ENCODE measurements at places on chromosomes 11 and 22. TPM values are rescaled to one million over a fixed set of nuclear protein-coding genes. Genes with fewer than 3 reads are reported as not detected.
A peak's percentile ranks its signal among the peaks of the same experiment; 100 is the strongest.

DNA sequence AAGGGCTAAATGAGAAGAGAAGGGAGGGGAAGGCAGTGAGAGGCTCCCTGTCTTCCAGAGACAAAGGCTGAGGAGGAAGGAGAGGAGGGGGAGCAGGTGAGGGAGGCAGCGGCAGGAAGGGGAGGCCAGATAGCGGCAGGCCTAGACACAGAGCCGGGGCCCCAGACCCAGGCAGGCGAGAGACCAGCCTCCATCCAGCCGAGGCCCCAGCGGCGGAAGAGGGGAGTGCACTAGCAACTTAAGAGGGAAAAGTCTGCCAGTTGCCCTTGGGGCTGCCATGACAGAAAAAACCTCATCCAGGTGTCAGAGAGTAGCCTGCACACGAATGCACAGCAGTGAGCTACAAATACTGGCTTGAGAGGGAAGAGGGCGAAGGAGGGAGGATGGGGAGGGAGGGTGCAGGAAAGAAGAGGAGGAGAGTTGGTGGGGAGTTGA is 46.7 kb downstream of the IGLL1 start:
- peaks cover 20% of the 10 kb centered on the region for H3K27me3 ChIP-seq
- DNase-seq, result peak; percentile 79
- no peaks in the 10 kb centered on the region for H3K36me3 ChIP-seq
- no peak overlapping the region for H3K27ac ChIP-seq

DNA sequence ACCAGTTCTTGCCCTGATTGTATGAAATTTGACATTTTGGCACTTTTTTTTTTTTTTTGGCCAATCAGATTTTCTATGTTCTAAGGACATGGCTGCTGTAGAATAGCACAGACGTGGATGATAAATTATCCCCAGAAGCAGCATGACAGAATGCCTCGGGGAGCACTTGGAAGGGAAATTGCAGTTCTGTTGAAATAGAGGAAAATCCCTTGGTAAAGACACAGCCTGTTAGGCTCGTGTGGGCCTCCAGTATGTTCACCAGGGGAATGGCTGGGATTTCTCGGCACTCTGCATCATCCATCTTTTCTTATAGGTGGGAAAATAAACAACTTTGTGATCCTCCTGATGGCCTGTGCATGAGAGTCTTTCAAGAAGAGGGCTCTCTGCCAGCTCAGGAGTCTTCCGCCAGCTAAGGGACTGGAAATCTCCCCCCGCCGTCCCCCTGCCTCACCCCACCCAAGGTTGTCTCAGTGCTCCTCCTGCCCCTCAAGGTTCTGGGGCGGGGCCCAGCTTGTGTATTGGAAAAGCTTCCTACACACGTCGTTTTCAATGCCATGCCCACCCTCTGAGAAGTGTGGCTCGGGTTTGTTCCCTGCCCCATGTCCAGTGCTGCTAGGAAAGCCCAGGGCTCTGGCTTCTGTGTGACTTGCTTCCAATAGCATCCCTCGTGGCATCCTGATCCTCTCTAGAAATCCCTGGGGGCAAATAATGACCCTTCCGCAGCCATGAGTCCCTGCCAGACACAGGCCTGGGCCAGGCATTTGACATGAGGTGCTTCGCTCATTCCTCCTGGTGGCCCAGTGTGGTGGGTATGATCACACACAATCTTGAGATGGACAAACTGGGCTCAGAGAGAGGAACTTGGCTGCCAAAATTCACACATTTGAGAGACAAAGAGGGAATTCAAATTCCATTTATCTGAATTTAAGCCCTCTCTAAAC is 70.6 kb upstream of the ATXN10 start:
- peaks cover 11% of the 10 kb centered on the region for H3K27me3 ChIP-seq
- peaks cover 17% of the 10 kb centered on the region for H3K4me1 ChIP-seq
- H3K36me3 ChIP-seq, result peaks cover 5% of the 10 kb centered on the region
- H3K27ac ChIP-seq, result no peak overlapping the region
- no peak overlapping the region for H3K4me3 ChIP-seq

GRCh38 chr11:134628426-134628825 is 216.4 kb upstream of the B3GAT1 start:
- peaks cover 5% of the 10 kb centered on the region for H3K4me1 ChIP-seq
- no peak overlapping the region for H3K27ac ChIP-seq
- DNase-seq, result no peak
- no peak overlapping the region for H3K4me3 ChIP-seq

GRCh38 chr11:106202935-106203620 is 125.6 kb downstream of the AASDHPPT start:
- H3K4me3 ChIP-seq, result no peak overlapping the region
- H3K27me3 ChIP-seq, result no peaks in the 10 kb centered on the region

DNA sequence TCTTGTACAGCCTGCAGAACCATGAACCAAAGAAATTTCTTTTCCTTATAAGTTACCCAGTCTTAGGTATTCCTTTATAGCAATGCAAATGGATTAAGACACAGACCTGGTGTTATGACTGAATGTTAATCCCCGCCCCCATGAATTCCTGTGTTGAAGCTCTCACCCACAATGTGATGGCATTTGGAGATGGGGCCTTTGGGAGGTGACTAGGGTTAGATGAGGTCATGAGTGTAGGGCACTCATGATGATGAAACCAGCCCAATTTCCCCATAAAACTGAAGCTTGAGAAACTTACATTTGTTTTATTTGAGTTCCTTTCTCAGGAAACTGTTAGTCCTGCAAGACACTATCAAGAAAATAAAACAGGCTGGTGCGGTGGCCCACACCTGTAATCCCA is 115.8 kb upstream of the THY1 start:
- H3K36me3 ChIP-seq, result peaks cover 5% of the 10 kb centered on the region
- no peak for DNase-seq
- peaks cover 5% of the 10 kb centered on the region for H3K27me3 ChIP-seq
- H3K27ac ChIP-seq, result no peak overlapping the region

GRCh38 chr11:70695086-70695960 is 297.0 kb downstream of the CTTN start:
- H3K4me3 ChIP-seq, result no peak overlapping the region
- no peak overlapping the region for H3K27ac ChIP-seq
- no peaks in the 10 kb centered on the region for H3K4me1 ChIP-seq

Gene CALCA
- not detected for total RNA-seq

Gene MGAT3
- total RNA-seq, result 12.8 TPM

Gene COMT
- 34.8 TPM for total RNA-seq

Gene ZBTB16
- 9.0 TPM for total RNA-seq
